Stimulated activated CD8-positive, alpha-beta memory T cell treated with anti-CD3 and anti-CD28 coated beads, Interleukin-4, amount 100 ng/mL, for 4 hours (primary cell): ENCODE measurements at places on chromosomes 3 and 15.
A peak's percentile ranks its signal among the peaks of the same experiment; 100 is the strongest.

- no peak for DNase-seq
Measured at GRCh38 chr3:140762746-140763145, 84.9 kb downstream of the TRIM42 start.

DNA sequence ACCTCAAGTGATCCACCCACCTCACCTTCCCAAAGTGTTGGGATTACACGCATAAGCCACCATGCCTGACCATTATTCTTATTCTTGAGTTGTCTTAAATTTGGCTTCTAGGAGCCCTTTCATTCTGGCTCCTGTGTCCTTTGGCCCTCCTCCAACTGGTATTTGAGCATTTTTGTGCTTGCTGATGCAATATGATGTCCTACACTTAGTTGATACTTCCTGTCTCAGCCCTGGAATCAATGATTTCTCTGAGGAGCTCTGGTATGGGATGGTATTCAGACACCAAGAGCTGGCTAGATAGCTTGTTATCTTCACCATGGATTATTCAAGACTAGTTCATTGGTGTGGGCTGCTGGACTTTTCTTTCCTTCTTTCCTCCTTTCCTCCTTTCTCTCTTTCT, 25.4 kb downstream of the ZNF621 start:
- DNase-seq, result no peak

DNA sequence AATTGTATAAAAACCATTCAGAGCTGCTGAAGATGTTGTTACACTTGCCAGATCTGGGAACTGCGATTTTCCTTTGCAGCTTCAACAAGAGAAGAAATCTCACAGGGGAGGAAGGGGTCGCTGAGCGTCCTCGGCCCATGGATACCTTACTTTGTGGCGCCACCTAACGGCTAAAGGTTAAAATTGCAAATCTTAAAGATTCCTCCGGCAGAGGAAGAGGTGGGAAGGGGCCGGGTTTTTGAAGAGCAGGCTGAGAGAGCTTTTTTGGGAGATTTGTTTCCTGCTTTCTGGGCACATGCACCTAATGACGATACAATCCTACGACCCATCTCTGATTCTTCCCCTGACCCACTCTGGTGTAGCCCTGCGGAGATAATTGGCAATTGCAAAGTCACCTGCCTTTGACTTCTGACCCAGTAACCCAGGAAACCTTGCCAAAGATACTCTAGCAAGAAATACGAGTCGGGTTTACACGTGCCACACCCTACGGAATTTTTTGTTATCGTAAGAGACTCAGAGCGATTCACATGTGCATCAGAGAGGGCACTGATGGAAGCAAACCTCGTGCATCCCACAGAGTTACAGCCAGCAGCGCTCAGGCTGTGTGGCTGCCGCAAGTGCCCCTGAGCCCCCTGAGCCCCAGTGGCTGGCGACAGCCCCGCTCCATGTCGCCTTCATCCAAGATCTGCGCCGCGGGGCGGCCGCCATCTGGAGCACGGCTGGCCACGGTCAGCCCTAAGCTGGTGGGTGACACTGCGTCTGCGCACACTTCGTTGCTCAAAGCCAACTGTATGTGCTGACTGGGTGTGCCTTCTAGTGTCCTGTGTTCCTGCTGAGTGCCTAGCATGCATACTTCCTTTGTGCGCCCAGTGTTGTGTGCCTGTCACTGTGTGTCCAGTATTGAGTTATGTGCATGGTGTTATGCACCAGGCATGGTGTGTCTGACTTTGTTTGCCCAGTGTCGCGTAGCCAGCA, 55.2 kb upstream of the CHRNA7 start:
- no peak for DNase-seq

DNA sequence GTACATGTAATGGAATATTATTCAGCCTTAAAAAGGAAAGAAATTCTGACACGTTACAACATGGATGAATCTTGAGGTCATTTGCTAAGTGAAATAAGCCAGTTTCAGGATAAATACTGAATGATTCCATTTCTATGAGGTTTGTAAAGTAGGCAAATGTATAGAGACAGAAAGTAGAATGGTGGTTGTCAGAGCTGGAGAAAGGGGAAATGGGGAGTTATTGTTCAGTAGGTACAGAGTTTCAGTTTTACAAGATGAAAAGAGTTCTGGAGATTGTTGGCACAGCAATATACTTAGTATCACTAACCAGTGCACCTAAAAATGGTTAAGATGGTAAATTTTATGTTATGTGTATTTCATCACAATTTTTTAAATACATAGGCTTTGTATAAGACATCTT, 60.6 kb downstream of the USP8 start:
- no peak for DNase-seq

GRCh38 chr15:76999996-77000395, 5.1 kb downstream of the PSTPIP1 start:
- DNase-seq, result no peak

GRCh38 chr15:43125100-43125661, 8.2 kb upstream of the TMEM62 start:
- no peak for DNase-seq

GRCh38 chr15:74907163-74907870, 666 bp upstream of the FAM219B start:
- DNase-seq, result no peak

DNA sequence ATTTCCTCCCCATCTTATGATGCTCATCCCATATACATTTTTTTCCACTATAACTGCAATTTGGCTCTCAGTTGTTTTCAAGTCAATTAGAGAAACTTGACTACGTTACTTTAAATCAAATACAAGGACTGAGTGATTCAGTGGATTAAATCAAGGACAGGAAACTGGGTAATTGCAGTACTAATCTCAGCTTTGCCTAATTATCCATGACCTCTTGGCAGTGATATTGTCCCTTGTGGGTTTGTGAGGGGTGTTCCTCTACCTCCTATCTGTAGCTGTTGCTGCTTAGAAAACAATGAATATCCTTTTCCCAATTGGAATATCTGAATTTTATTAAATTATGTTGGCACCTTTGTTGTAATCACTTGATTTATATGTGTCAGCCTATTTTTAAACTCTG, 79.4 kb downstream of the ZPLD1 start:
- DNase-seq, result no peak

- no peak for DNase-seq
Measured at GRCh38 chr3:69856965-69857705, 117.9 kb downstream of the MITF start.

GRCh38 chr3:20104167-20104661, 64.0 kb downstream of the KAT2B start:
- DNase-seq, result no peak

GRCh38 chr15:88491158-88491557, 23.6 kb downstream of the MRPS11 start:
- no peak for DNase-seq

DNA sequence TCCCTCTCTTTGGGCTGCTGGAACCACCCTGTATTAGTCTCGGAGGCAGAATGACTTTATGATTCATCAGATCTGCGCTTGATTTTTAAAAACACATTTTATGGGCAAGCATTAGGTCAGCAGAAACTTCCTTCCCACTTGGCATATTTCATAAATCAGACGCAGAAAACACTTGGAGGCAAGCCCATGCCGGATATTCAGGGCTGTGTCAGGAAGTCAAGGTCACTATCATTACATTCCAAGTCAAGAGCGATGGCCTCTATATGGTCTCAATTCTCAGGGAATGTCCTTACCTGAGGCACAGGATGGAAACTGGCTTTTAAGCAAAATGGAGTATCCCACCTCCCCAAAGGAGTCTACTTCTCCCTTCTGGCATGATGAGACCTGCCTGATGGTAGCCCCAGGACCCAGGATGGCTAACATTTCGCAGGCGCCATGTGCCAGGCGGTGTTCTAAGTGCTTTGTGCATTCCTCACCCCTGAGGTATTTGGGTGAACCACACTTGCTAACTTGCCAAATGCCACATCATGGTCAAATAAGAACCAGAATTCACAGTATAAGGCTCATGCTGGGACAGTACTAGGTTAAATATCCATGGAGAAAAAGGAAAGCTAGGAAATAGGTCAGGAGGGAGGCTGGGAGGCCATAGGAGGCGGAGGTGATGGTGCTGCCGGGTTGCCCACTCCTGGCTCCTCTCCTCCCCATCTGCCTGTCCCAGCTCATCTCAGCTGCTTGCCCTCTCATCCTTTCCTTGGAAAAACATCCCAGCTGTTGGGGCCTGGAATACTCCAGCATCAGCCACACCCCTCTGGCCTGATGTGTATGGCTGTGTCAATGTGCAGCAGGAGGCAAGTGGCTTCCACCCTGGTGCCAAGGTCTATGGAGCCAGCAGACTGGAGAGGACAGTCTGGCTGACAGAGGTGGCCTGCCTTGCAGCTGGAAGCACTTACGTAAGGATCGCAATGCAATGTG, 18.8 kb downstream of the BCL2L10 start:
- no peak for DNase-seq

- no peak for DNase-seq
Measured at GRCh38 chr3:151145713-151146070, 57.3 kb downstream of the GPR171 start.

GRCh38 chr15:31393444-31394091, 66.9 kb downstream of the KLF13 start:
- DNase-seq, result no peak

- DNase-seq, result no peak
Measured at GRCh38 chr3:12287727-12288181, 1.1 kb upstream of the PPARG start.

GRCh38 chr3:28290863-28291300, 49.5 kb downstream of the CMC1 start:
- no peak for DNase-seq

- DNase-seq, result no peak
Measured at GRCh38 chr3:156620260-156620659, 54.1 kb upstream of the TIPARP start.

DNA sequence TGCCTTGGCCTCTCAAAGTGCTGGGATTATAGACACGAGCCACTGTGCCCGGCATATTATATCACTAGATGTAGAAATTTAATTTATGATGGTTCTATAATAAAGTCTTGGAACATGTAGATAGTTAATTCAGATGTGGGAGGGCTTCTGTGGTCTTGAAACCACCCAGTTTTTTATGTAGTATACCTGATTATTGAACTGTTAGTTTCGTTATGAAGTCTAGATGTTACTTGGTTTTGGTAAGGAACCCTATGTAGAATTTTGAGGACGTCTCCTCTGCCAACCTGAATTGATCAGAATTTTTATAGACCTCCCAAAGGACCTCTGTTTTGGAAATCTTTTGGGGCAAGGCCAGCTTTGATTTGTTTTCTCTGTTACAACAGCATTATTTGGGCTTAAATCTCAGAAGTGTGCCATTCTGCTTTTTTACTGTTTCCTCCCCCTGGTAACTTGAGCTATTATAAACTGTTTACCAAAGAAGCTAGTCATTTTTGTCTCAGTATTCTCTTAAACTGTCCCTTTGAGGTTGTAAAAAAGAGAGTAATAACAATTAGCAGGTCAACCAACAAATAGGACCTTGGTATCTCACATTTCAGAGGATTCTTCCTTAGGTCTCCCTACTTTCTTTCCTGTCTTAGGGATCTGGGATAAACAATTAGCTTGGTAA, 20.8 kb downstream of the AKAP13 start:
- no peak for DNase-seq

GRCh38 chr3:59714066-59714465, 664.2 kb upstream of the CFAP20DC start:
- no peak for DNase-seq

- no peak for DNase-seq
Measured at GRCh38 chr3:156513619-156514018, 41.3 kb downstream of the SSR3 start.

DNA sequence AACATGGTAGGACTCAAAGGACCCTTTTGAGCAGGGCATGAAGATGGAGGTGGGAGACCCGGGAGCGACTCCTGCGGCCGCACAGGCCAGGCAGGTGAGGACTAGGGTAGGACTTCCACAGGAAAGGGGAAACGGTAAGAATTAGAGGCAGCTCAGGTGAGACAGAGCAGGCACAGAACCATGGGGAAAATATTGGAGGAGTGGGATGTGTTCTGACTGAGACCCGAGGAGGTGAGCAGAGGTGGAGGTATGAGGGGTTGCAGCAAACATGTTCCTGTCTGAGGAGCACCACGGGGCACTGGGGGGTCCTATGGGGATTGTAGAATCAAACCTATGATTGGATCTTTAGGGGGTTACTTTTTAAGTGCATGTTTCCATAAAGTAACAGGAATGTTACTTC, 1.4 kb upstream of the ISG20 start:
- no peak for DNase-seq

GRCh38 chr3:49554633-49555265, 472 bp downstream of the BSN start:
- DNase-seq, result peak; percentile 19

DNA sequence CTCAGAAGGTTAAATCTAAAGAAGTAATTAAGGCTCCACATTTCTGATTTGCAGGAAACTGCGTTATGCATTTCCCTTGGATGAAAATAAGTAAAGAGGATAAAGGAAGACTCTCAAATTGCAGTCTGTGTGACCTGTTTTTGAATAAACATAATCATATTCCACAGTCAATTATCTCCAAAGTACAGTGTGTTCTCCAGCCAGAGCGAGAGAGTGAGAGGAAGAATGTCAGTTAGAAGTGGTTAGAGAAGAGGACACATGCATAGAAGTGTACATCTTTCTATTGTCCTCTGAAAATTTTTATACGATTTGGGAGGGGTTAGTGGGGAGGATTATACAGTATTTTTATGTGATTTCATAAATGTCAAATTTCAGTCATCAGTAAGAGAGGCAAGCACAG, 487.1 kb downstream of the LPP start:
- DNase-seq, result no peak

GRCh38 chr3:73379465-73379864, 245.3 kb downstream of the PDZRN3 start:
- no peak for DNase-seq

DNA sequence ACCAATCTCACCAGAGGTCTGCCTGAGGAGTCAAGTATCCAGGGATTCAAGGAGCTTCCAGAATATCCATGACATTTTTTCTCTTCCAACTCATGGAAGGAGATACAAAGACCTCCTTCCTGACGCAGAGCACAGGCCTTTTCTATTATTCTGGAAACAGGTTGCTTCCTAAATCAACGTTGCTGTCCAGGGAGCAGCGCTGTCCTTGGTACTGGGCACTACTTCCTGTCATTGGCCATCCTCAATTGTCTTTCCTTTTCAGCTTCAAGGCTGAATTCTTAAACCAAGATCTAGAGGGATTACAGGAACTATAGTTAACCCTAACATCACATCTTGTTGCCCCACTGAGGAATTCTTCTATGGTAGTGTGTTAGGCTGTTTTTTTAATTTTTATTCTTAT, 50.4 kb upstream of the TBC1D21 start:
- DNase-seq, result no peak

DNA sequence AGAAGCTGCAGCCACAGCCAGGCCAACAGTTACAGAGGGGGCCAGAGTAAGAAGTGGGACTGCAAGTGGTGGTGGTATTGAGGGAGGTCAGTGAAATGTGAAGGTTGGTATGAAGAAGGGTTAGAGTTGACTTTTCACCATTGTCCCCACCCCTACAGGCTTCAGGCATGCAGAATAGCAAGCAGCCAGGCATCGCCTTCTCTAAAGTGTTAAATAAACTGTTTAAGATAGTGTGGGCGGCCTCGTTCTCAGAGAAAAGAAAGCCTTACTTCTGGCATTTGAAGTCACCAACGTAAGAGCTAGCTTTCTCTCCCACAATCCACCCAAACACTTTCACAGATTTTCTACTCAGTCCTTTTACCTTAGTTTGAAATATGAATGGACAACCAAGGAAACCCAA, 230.0 kb upstream of the CTDSPL start:
- no peak for DNase-seq

- no peak for DNase-seq
Measured at GRCh38 chr3:191566469-191566868, 105.5 kb downstream of the PYDC2 start.

GRCh38 chr3:172582712-172583111, 59.5 kb upstream of the TNFSF10 start:
- no peak for DNase-seq

- DNase-seq, result no peak
Measured at GRCh38 chr15:60526127-60526616, 47.2 kb upstream of the ICE2 start.

GRCh38 chr15:100106732-100107131, 235.0 kb downstream of the ADAMTS17 start:
- no peak for DNase-seq
